Non-pigmented ciliary epithelial cell (primary cell): ENCODE measurements at places on chromosomes 3 and 15.

GRCh38 chr15:41028853-41029252 is 75.6 kb downstream of the CHAC1 start:
- no peak for DNase-seq

- no peak for DNase-seq
These were observed 35.6 kb upstream of the KCNMB2 start for GRCh38 chr3:178500631-178501030.

DNA sequence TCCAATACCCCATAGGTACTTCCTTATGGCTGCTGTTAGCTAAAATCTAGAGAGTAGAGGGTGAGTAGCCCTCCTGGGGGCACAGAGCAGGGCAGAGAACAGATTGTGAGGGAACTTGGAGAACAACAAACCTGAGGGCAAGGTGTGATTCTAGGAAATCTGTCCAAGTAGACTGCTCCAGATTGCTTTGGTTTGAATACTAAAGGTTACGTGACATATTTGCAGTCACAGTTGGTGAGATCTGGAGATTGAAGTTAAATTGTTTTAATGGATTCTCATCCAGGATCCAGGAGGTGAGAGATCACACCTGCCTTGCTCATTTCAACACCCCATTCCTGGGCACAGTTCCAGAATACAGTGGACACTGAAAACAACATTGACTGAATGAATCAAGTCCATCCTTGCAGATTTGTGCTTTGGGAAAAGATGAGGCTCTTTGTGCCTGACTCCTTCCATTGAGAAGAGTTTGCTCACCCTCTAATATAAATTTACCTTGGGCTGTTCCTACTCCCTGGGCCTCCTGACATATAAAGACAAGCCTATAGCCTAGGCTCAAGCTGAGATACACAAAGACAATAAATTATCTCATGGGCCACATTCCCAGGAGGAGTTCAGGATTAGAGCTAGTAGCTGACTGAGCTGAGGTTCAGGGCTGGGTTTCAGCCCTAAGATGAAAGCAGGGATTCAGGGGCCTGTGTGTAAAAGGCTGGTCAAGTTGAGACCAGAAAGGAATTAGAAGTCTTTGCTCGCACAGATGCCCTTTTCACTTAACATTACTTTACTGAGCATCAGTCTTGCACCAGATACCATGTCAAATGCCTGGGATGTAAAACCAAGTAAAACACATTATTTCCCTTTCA is 400.9 kb upstream of the MCTP2 start:
- DNase-seq = no peak

- DNase-seq = no peak
These were observed 134.5 kb upstream of the ONECUT1 start for GRCh38 chr15:52924630-52925029.

DNA sequence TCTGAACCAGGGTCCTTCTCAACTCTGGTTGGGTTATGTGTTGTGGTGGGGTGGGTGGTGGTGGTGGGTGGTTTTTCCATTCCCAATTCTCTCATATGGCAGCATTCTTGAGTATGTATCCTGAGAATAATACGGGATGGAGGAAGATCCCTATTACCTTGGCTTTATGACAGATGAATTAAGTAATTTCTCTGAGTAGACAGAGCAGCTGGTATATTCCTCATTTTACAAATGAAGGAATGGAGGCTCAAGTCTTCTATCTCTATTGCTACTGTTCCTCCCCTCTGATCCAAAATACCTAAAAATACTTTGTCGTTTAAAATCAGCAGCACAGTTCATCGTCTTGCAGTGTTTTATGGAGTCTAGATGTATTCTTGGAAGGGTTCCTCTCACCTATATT is 10.4 kb downstream of the GYG1 start:
- no peak for DNase-seq

- no peak for DNase-seq
These were observed 59.9 kb downstream of the ST8SIA2 start for GRCh38 chr15:92453607-92454006.
